NCI-H2227 treated with DMSO at 0.1 percent for 48 hours (cell line): ENCODE measurements at places on chromosomes 4 and X.

DNA sequence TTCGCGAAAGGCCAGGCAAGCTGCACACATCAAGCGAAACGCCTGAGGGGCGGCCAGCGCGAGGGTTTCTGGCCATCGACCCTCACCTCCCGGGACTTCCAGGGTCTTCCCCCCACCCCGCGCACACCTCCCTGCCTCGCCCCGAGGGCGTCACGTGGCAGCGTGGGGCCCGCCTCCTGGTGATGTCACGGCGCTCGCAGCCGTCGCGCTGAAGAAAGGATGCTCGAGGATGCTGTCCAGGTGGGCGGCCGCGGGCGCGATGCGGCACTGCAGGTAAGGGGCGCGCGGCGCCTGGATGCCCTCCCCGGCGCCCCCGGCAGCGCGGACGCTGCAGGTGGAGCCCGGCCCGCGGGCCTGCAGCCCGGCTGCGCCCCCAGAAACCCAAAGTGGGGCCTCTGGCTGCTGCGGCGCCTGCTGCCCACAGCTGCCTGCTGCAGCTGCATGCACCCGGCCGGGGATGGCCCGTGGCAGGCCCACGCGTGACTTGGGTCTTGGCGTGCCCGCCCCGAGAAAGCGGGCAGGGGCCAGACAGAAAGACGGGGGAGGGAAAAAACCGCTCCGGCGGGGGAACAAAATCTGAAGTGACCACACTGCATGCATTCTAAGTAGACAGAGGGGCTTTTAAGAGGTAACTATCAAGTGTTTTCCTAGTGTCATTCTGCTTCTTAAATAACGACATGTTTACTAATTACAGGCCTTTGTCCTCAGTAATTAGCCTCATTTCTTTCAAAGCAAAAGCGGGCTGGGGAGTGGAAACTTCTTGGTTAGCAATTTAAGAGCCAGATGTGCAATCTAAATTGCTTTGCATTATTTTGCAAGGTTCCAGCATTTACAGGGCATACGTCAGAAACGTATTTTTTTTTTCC, 1.7 kb downstream of the CLCN4 start:
- peak; percentile 54 for DNase-seq

- DNase-seq: no peak
Measured at GRCh38 chrX:20227116-20227515, 39.6 kb downstream of the RPS6KA3 start.

DNA sequence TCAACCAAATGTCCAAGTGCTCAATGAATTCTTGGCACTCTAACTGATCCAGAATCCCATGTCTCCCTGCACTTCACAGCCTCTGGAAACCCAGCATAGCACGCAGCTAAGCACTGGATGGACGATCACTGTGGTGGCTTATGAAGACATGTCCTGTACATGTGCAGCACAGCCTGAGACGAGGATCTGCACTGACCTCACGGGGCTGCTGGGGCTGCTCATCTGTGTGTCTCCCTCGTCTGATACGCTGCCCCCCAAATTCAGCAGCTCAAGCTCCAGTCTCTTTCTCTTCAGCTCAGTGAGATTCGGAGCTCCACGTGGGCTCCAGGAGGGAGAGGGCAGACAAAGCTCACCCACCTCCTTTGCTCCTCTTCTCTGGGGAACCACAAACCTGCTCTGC, 126.9 kb downstream of the CPZ start:
- no peak for DNase-seq

DNA sequence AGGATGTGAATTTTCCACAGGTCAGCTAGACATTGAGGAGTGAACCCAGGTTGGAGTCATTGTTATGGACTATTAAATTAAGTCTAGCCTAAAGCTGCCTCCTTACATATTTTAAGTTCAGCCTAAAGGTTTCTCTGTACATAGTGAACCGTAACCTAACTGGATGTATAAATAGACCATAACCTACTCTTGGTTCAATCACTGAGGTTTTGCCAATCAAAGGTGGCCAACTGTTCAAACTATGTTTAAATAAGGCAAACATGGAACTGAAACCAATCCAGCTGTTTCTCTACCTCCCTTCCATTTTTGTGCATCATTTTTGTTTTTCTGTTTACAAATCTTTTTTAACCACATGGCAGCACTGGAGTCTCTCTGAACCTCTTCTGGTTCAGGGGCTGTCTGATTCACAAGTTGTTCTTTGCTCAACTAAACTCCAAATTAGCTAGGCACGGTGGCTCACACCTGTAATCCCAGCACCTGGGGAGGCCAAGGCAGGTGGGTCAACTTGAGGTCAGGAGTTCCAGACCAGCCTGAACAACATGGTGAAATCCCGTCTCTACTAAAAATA, 43.9 kb upstream of the SFRP2 start:
- DNase-seq: no peak

- DNase-seq: no peak
Measured at GRCh38 chrX:48569958-48570357, 4.3 kb upstream of the RBM3 start.

DNA sequence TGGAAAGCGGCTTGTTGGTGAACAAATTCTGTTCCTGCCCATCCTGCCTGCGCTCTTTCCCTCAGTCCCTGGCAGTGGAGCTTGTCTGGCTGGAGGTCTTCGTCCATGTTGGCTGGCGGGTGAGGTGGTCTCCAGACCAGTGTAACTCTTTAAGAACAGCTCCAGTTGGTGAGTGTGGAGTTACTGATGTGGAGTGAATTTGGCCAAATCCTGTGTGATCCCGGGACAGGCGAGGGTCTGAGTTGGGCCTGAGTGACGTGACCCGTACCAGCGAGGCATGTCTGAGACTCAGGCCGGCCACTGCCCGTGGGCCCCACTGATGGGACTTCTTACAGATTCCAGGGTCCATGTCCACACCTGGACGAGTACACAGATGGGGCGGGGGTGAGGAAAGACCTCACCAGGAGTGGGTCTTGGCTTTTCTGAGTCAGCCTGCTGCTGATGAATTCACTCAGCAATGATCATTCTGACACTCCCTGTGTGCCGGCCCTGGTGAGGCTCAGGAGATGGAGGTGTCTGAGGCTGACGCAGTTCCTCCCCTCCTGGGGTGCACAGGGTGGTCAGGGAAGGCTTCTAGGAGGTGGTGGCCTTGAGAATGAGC, 45.5 kb downstream of the PSAPL1 start:
- DNase-seq: no peak
